ENCODE measurements at places on chromosomes 6 and 20. TPM values are rescaled to one million over a fixed set of nuclear protein-coding genes. Genes with fewer than 3 reads are reported as not detected.

Gene MGME1
- total RNA-seq = 10.9 TPM

Gene GABRR1
- not detected for total RNA-seq

Gene MANEA
- total RNA-seq = 3.5 TPM

Gene PLEKHG1
- total RNA-seq = 12.9 TPM

Gene CSNK2A1
- 63.8 TPM for total RNA-seq

Gene ADGB
- not detected for total RNA-seq

Gene CASS4
- 18.6 TPM for total RNA-seq

Gene DZANK1
- total RNA-seq = 2.5 TPM

Gene TRIM31
- not detected for total RNA-seq

Gene HTR1E
- not detected for total RNA-seq
